ENCODE measurements at places on chromosomes 11 and 22.

DNA sequence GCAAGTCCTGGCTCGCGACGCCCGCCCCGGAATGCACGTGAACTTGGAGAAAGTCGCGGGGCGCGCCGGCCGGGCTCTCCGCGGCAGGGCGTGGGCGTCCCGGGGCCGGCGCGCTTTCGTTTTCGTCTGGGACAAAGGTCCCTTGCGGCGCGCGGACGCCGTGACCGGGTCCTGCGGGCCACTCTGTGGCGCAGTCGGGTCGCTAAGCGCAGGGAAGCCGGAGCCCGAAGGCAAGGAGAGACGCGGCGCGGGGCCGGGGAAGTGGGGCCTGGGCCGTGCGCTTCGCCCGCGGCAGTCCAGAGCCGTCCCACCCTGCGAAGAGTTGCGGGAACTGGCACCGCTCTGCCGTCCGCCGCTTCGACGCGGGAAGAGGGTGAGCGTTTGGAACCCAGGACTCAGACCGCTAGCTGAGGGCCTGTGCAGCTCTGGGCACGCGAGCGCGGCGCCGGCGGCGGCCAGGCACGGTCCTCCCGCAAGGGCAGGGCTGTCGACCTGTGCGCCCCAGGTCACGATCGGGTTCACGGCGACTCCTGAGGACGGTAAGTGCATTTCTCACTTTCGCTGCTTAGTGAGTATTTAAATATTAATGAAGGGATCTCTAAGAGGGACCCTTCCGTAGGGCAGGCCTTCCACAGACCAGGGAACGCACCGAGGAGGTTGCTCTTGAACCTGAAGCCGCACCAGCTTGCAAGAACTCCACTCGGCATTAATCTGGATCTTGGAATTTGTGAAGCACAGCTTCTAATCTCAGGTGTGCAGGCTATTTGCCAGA, 78.0 kb upstream of the PPARA start:
- peak; percentile 66 for DNase-seq

DNA sequence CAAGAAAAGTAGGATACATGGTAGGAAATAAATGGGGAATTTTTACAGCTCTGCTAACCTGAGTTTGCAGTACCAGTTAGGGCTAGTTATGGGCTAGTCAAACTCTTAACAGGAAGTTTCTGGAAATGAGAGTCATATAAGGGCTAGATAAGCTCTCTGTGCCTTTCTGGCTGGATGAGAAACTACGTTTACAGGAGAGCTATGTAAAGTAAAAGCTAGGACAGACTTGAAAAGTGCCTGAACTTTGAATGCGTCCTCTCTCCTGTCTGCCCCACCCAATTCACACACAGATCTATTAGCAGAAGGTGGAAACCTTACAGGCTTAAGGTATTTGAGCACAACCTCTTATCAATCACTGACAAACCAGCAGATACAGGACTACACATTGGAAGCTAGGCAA, 167.1 kb downstream of the SNX19 start:
- DNase-seq: no peak

- DNase-seq: no peak
Measured at GRCh38 chr11:31645747-31646146, 136.2 kb downstream of the ELP4 start.

GRCh38 chr11:95269036-95269819, 38.2 kb upstream of the SESN3 start:
- DNase-seq: no peak

DNA sequence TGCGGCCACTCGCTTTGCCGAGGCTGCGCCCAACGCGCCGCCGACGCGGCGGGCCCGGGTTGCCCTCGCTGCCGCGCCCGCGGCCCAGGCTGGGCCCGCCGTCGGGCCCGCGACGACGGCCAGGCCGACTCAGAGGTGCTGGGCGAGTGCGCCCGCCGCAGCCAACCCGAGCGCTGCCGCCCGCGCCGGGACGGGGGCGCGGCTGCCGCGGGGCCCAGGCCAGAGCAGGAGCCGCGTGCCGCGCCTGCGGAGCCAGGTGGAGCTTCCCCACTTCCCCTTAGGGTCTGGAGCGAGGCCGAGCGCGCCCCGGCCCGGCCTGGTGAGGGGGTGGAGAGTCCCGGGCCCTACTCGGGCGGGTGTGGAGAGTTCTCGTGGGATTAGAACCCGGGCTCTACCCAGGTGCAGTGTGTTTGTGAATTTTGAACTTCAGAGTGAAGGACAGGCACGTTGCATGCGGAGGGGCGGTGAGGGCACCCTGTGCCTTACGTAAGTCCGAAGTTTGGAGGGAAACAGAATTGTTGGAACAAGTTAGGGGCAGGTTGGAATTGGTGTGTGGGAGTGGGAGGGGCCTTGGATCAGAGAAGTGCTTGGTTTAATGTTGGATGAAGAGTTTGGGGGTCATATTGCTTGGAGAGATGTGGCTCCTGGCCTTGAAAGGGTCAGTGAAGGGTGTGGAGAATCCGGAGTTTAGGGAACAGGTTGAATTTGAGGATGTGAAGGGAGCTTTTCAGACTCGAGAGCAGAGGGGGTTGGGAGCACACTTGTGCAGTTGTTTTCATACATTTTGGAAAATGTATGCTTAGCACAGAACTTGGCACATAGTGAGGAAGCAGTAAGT, 697 bp downstream of the RNF169 start:
- DNase-seq: peak; percentile 65

GRCh38 chr11:63511048-63511748, 5.3 kb downstream of the LGALS12 start:
- DNase-seq: no peak

- DNase-seq: no peak
Measured at GRCh38 chr22:31651664-31652063, 10.4 kb downstream of the PISD start.

GRCh38 chr22:41935015-41935351, 8.4 kb upstream of the TNFRSF13C start:
- DNase-seq: no peak

DNA sequence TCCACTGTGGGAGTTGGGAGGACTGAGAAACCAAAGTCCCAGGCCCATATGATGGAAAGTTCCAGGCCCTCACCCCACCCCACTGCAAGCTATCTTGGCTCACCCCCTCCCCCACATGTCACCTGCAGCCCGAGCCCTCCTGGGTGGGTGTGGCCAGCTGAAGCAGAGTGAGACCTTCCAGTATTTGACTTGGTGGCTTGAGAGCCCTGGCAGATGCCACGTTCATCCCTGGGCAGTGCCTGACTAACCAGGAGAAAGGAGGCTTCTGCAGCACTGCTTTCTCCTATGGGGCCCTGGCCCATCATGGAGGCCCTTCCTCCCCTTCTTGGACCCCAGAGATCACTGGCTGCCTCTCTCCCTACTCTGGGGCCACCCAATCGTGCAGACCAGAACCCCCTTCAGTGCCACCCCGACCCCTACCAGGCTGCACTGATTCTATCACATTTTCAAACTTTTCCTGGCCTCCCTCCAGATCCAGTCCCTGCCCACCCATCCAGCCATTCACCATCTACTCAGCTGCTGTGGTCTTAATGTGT, 38.1 kb upstream of the WNT11 start:
- DNase-seq: no peak

DNA sequence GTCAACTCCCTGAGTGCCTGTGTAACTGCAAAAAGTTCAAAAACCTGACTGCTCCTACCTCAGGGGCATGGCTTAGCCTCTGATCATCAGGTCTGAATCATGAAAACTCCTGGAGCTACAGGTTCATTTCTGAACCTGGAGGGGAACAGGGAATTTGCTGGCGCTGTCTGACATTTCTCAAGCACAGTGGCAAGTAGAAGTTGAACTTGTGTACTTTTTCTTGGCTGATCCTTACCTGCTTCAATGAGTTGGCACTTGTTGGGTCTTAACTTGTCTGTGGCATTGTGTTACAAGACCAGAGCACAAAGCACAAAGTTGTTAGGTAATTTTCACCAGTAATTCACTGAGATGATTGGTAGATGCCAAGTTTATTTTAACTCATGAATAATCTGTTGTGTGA, 3.3 kb downstream of the TMEM109 start:
- no peak for DNase-seq

- peak; percentile 39 for DNase-seq
Measured at GRCh38 chr22:39556970-39557841, 13.3 kb upstream of the CACNA1I start.

- no peak for DNase-seq
Measured at GRCh38 chr22:17884084-17884483, 109.8 kb upstream of the BID start.
